Activated CD8-positive, alpha-beta memory T cell treated with anti-CD3 and anti-CD28 coated beads for 48 hours (primary cell): ENCODE measurements at places on chromosomes 11 and 22.

DNA sequence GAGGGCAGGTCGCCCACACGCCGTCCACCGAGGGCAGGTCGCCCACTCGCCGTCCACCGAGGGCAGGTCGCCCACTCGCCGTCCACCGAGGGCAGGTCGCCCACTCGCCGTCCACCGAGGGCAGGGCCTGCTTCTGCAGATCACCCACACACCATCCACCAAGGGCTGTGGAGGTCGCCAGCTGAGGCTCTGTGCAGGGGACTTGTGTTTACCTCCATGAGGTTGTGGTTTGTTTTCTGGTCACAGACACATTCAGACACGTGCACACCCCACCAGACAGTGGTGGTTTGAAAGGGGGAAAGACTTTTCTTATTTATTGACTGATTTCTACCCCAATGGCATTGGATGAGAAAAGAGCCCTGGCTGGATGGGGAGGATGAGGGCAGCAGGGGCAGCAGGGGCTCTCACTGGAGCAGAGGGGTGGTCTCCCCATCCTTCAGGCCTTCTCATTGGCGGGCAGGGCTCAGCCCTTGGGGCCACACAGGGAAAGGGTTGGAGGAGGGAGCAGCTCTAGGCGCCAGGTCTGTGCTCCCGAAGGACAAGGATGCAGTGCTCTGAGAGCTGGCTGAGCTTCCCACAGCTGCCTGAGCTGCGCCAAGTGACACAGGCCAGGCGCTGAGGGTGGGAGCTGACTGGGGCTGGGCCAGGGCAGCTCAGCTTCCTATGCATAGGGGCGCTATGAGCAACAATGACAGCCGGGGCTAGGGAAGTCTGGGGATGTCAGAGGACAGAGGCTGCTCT lies 252.6 kb upstream of the B3GAT1 start:
- DNase-seq = no peak

DNA sequence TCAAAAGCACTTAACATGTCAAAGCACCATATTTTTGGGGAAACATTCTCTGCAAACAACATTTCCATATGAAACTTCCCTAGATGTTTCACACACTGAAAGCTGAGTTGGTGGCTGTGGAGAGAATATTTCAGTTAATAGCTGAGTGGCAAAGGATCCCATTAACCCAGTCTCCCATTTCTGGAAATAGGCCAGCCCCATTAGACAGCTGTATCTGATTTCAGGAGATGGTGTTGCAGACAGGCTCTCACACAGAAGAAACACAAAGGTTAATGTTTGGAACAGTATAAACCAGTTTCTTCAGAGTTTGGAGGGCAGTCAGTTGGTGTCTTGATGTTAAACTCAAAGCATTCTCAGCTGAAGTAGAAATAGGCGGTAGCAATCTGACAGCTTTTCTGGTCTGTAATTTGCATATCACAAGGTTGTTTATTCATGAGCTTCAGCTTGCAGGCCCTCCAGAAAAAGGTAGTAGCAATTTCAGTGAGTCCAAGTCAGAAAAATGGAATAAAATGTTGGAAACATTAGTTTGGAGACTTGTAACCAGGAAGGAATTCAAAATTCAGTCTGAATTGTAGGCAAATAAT lies 15.5 kb upstream of the ZBTB44 start:
- no peak for DNase-seq

- DNase-seq = no peak
Observed at GRCh38 chr22:40782521-40782920, 36.6 kb downstream of the SLC25A17 start.

GRCh38 chr11:19447150-19447566 lies 206.4 kb upstream of the E2F8 start:
- no peak for DNase-seq

DNA sequence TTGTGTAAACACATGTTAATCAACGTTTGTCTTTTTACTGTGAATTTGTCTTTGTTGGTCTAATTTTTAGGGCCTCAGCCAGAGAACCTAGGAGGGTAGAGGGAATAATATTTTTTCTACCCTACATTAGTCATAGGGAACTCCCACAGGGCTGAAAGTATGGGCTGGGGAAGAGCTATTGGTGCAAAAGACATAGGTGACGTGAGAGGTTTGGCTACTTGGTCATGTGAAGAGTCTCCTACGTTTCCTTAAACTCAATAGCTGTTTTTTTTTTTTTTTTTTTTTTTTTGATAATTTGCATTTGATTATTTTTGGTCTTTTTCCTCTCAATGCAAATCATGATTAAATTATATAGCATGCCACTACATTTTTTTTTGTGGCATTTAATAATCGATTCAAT lies 15.9 kb upstream of the MMP7 start:
- no peak for DNase-seq

- no peak for DNase-seq
Observed at GRCh38 chr22:42887523-42888507, 30.7 kb upstream of the ARFGAP3 start.

GRCh38 chr11:88480223-88480622 lies 142.7 kb upstream of the CTSC start:
- DNase-seq = no peak

DNA sequence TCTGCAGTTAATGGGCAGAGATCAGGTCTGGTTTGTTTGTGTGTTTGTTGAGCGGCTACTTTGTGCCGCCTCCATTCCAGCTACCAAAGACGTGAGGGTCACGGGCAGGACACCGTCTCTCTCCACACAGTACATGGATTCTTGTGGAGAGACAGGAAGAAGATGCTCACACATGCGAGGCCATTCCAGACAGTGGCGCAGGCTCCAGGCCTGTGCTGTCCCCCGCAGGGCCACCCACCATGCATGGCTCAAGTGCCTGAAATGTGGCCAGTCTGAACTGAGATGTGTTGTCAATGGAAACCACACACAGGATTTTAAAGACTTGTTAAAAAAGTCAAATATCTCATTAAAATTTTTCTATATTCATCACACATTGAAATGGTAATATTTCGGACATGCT lies 848.3 kb downstream of the TBC1D22A start:
- no peak for DNase-seq

- no peak for DNase-seq
Observed at GRCh38 chr22:35611891-35612576, 5.1 kb downstream of the MB start.

- no peak for DNase-seq
Observed at GRCh38 chr11:114040706-114041211, 18.8 kb upstream of the ZBTB16 start.

DNA sequence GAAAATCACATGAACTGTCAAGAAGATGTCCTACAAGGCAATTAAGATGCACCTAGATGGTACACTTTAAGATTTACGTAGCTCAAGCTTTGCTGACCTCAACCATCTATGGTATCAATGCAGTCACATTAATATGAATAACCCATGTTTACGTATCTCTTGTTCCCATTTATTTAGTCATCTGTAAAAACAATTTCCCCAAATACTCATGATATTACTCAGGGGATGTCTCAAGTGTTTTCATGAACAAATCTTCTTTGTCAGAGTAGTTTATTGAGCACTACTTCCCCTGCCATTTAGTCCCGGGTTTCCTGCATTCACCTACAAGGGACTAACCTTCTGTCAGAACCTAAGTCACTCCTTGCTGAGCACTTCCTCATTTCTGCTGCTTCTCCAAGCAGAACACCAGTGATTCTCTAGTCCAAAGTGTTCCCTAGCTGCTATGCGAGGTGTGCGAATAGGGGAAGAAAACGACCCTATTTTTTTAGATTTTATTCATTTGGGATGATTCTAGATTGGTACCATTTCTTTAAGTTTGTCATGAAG lies 554.3 kb upstream of the LRRC4C start:
- no peak for DNase-seq

- DNase-seq = no peak
Observed at GRCh38 chr11:31725176-31725575, 85.9 kb downstream of the PAX6 start.

- DNase-seq = no peak
Observed at GRCh38 chr22:21445437-21446127, 21.6 kb upstream of the TMEM191C start.

GRCh38 chr11:132427611-132428010 lies 1057.2 kb downstream of the NTM start:
- no peak for DNase-seq

GRCh38 chr22:46780453-46780852 lies 18.0 kb downstream of the TBC1D22A start:
- no peak for DNase-seq

DNA sequence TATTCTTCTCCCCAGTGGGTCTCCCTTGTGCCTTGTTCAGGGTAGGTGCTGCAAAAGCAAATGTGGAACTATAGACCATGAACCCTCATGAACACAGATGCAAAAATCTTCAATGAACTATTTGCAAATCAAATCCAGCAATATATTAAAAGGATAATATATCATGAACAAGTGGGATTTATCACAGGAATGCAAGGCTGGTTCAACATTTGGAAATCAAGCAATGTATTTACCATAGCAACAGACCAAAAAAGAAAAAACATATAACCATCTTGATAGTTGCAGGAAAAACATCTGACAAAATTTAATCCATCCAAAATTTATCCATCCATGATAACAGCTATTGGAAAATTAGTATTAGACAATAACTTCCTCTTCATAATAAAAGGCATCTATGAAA lies 11.4 kb upstream of the OSBPL5 start:
- DNase-seq = no peak

- DNase-seq = no peak
Observed at GRCh38 chr22:47587361-47587760, 824.9 kb downstream of the TBC1D22A start.

DNA sequence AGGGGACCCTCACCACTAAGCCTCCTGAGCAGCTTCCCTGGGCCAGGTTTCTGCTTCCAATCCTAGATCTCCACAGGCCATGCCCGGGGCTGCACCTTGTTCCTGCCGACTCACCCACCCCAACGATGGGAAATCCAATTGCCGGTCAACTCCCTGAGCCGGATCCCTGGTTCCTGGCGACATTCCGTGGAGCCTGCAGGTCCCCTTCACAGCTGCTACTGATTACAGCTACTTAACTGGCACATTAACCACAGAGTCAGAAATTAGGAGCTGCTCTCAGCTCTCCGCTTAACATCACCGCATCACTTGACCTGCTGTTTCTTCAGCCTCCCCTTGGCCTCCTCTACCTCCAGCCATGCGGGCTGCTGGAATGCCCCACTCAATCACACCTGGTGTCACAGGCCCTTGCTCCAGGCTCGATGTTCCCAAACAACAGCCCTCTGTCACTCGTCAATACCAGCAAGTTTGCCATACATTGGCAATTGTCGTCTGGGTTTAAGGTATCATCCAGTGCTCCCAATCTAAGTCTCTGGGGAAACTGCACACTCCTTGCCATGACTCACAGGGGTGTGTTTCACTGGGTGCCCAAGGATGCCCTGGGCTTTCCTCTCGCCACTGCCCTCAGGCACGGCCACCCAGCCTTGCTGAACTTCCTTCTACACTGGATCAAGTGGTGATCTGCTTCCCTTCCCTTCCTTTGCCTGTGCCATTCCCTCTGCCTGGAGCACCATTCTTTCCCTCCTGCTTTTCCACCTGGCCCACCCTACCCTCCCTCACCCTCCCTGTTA lies 181.0 kb downstream of the MN1 start:
- DNase-seq = no peak

DNA sequence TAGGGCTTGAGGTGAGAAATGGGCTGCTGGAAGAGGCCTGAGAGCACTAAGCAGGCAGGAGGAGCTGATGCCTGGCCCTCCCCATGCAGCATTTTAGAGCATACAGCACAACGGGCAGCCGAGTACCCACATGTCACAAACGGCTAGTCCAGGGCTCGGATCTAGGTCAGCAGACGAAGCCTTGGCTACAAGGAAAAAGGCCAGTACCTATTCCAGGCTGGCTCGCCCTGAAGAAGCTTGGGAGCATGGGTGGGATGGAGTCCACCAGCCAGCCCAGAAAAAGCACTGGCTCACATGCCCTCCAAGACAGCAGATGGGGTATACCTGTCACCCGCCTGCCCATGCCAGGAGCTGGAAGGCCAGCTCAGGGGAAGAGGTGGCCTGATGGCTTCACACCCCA lies 9.6 kb downstream of the UFD1 start:
- DNase-seq = no peak

DNA sequence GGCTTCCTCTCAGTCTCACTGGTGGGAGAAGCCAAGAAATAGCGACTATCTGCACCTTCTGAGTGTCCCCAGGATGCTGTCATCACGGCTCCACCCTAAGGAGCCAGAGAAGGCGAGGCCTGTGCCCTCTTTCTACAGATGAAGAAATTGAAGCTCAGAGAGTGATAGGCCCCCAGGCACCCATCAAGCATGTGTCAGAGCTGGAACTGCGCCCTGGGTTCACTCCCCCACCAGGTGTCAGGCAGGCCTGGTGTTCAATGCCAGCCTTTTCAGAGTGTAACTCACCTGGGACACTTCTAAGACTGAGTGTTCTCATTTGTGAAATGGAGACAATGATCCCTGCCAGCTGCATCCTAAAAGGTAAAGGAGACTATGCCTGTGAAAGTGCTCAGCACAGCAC lies 127.3 kb upstream of the SEZ6L start:
- no peak for DNase-seq

- no peak for DNase-seq
Observed at GRCh38 chr11:37605229-37605628, 1007.2 kb upstream of the RAG2 start.

- no peak for DNase-seq
Observed at GRCh38 chr11:76604626-76605241, 65.8 kb downstream of the LRRC32 start.

GRCh38 chr11:68784653-68785052 lies 33.3 kb upstream of the TESMIN start:
- DNase-seq = no peak
